ENCODE measurements at places on chromosomes 12 and 14. TPM values are rescaled to one million over a fixed set of nuclear protein-coding genes. Genes with fewer than 3 reads are reported as not detected.

GRCh38 chr14:68208626-68209317, 389.2 kb downstream of the RAD51B start:
- no peak for DNase-seq

DNA sequence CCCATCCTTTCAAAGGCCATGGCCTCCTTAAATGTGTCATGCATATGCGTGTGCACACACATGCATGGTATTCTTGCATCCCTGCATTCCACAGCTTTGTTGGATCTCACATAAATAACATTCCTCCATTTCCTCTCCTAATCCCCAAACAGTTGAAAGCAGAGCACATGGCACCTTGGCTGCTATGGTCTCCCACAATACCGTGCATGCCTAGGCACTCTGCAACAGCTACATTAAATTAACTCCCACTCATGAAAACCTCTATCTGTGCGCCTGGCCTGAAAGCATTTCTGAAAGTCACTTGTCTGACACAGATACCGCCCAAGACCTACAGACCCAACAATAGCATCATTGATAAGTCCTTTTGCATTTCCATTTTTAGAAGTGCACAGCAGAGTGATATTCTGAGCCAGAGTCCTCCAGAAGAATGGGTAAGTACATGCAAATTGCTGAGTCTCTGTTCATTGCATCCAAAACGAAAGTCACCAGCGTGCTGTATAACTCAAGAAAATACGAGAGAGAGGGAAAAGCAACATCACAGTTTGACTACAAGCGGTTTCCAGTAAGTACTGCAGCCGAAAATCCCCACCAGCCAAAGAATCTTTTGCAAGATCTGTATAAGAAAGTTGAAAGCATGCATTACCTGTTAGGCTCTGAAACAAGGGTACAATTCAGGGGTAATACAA, 436 bp downstream of the ASB2 start:
- DNase-seq: no peak

- DNase-seq: no peak
Observed at GRCh38 chr14:29235991-29236390, 469.4 kb downstream of the FOXG1 start.

- DNase-seq: no peak
Observed at GRCh38 chr14:92798811-92799210, 4.7 kb downstream of the GOLGA5 start.

Gene BHLHE41
- 31.8 TPM for total RNA-seq

Measured in ovary (tissue), 10 donors.